ENCODE measurements at places on chromosomes 2 and 18. TPM values are rescaled to one million over a fixed set of nuclear protein-coding genes. Genes with fewer than 3 reads are reported as not detected.

GRCh38 chr2:33633315-33633714, 34.2 kb upstream of the FAM98A start:
- no peaks in the 10 kb centered on the region for H3K27me3 ChIP-seq
- no peak overlapping the region for H3K27ac ChIP-seq
- no peaks in the 10 kb centered on the region for H3K36me3 ChIP-seq
- H3K4me1 ChIP-seq = no peaks in the 10 kb centered on the region
- no peak overlapping the region for H3K4me3 ChIP-seq

DNA sequence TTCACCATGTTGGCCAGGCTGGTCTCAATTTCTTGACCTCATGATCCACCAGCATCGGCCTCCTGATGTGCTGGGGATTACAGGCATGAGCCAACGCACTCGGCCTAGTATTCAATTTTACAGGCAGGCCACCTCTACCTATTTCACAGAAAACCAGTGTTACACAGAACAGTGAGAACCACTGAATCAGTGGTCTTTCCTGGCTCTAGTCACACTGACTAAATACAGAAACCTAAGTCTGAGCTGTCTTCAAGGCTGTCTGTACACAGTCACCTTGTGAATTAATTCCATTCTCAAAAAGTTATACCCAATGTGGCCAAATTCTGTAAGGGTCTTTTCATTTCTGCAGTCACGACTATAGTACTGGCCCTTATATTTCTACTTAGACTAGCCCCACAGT, 3.5 kb downstream of the RNF149 start:
- H3K27me3 ChIP-seq = no peaks in the 10 kb centered on the region
- peaks cover 53% of the 10 kb centered on the region for H3K36me3 ChIP-seq
- H3K4me3 ChIP-seq = peak overlapping the region; percentile 94
- peak overlapping the region; percentile 97 for H3K27ac ChIP-seq
- no peak for DNase-seq
- H3K4me1 ChIP-seq = peaks cover 69% of the 10 kb centered on the region

Gene PRKAG3
- total RNA-seq = not detected

DNA sequence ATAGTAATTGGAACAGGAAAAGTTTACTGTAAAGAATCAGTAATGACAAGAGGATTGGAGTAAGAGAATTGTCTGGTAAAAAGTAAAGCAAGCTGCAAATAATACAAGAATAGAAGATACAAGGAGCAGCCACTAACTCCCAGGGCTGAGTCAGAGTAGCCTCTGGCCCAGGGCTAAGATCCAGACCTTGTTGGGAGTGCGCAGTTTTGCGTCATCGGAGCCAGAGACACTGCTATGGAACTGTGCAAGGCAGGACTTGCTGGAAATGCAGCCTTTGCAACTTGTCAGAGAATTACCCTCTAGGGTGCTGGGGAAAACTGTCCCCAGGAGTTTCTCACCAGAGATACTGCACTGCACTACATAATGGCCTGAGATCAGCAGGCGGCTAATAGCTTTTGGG, 135.2 kb downstream of the NYAP2 start:
- no peaks in the 10 kb centered on the region for H3K27me3 ChIP-seq
- no peaks in the 10 kb centered on the region for H3K36me3 ChIP-seq
- no peak overlapping the region for H3K4me3 ChIP-seq
- no peak overlapping the region for H3K27ac ChIP-seq
- DNase-seq = no peak

Gene HOXD13
- not detected for total RNA-seq

Gene LRATD1
- not detected for total RNA-seq

GRCh38 chr18:36499938-36500337, 202.4 kb downstream of the FHOD3 start:
- no peak for DNase-seq
- no peak overlapping the region for H3K27ac ChIP-seq
- H3K4me3 ChIP-seq = no peak overlapping the region
- H3K27me3 ChIP-seq = peaks cover 3% of the 10 kb centered on the region
- no peaks in the 10 kb centered on the region for H3K4me1 ChIP-seq
- H3K36me3 ChIP-seq = no peaks in the 10 kb centered on the region

Gene MAB21L4
- total RNA-seq = not detected

Gene SPATA3
- total RNA-seq = 0.44 TPM

Gene KRCC1
- 12.4 TPM for total RNA-seq

Gene SIX3
- total RNA-seq = 0.21 TPM

- no peaks in the 10 kb centered on the region for H3K36me3 ChIP-seq
- H3K4me1 ChIP-seq = no peaks in the 10 kb centered on the region
- no peak for DNase-seq
- no peak overlapping the region for H3K4me3 ChIP-seq
Observed at GRCh38 chr2:239724851-239725550, 300.1 kb downstream of the NDUFA10 start.

DNA sequence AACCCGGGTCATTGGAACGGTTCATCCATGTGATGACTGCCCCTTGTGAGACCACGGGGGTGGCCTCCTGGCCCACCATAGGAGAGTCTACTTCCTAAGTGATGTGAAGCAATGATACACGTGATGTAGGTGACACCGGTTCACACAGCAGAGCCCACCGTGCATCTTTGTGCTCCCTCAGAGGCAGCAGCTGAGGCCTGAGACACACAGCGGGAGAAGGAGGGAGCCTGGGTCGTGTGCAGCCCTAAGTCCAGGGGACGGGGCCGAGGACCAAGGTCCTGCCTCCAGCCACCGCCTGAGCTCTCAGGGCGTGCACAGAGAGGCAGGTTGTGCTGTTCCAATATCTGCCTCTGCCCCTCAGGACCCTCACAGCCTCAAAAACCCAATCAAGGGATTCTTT, 377.2 kb upstream of the SALL3 start:
- peak; percentile 4 for DNase-seq
- no peak overlapping the region for H3K27ac ChIP-seq
- no peak overlapping the region for H3K4me3 ChIP-seq
- H3K4me1 ChIP-seq = no peaks in the 10 kb centered on the region

- H3K27ac ChIP-seq = no peak overlapping the region
- peaks cover 8% of the 10 kb centered on the region for H3K27me3 ChIP-seq
- no peak for DNase-seq
- peaks cover 4% of the 10 kb centered on the region for H3K4me1 ChIP-seq
- no peak overlapping the region for H3K4me3 ChIP-seq
- no peaks in the 10 kb centered on the region for H3K36me3 ChIP-seq
Observed at GRCh38 chr18:415047-415446, 85.5 kb downstream of the COLEC12 start.

DNA sequence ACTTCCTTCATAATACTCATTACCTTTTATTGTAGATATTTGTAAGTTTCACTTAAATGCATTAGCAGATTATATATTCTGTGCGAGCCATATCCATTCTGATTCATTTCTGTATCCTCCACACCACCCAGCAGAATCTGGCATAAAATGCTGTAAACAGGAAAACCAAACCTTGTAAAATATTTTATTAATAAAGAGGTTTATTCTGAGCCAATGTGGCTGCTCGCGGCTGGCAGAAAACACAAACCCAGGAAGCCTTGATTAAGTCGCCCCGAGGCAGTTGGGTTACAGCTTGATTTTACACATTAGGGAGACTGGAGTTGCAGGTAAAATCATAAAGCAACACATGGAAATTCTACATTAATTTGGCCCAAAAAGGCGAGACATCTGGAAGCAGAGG, 40.5 kb downstream of the GNAL start:
- no peaks in the 10 kb centered on the region for H3K36me3 ChIP-seq
- H3K4me3 ChIP-seq = no peak overlapping the region
- DNase-seq = no peak
- peaks cover 29% of the 10 kb centered on the region for H3K27me3 ChIP-seq

Gene SERPINB7
- total RNA-seq = not detected

Gene RAB27B
- 3.5 TPM for total RNA-seq

- no peaks in the 10 kb centered on the region for H3K36me3 ChIP-seq
- peaks cover 30% of the 10 kb centered on the region for H3K27me3 ChIP-seq
Observed at GRCh38 chr2:176364273-176364977, 95.2 kb downstream of the MTX2 start.

- no peak for DNase-seq
- H3K27me3 ChIP-seq = no peaks in the 10 kb centered on the region
- no peaks in the 10 kb centered on the region for H3K36me3 ChIP-seq
- no peaks in the 10 kb centered on the region for H3K4me1 ChIP-seq
Observed at GRCh38 chr18:24840051-24840450, 379.6 kb downstream of the HRH4 start.

DNA sequence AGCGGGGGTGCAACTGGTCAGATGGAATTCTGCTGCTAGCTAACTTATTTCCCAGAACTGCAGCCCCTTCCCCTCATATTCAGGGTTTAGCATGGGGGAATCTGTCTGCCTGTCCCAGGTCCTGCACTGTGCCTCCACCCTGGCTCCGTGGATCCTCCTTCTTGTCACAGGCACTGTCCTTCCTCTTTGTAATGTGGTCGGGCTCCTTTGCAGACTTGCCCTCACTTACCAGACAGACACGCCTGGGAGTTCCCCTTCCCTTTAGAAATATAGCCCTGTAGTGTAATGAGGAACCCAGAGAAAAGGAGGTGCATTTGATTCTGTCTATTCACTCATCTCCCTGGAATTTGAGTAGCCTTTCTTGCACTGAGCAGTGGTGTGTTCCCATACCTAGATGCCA, 108.7 kb downstream of the TRIM43 start:
- no peak for DNase-seq
- no peaks in the 10 kb centered on the region for H3K4me1 ChIP-seq
- H3K27me3 ChIP-seq = peaks cover 41% of the 10 kb centered on the region
- no peak overlapping the region for H3K4me3 ChIP-seq
- no peaks in the 10 kb centered on the region for H3K36me3 ChIP-seq
- H3K27ac ChIP-seq = no peak overlapping the region

GRCh38 chr2:199940373-199940772, 14.9 kb downstream of the TYW5 start:
- no peak overlapping the region for H3K27ac ChIP-seq
- peaks cover 11% of the 10 kb centered on the region for H3K4me1 ChIP-seq
- peaks cover 33% of the 10 kb centered on the region for H3K36me3 ChIP-seq
- DNase-seq = no peak
- H3K4me3 ChIP-seq = no peak overlapping the region

- H3K36me3 ChIP-seq = no peaks in the 10 kb centered on the region
- no peak overlapping the region for H3K4me3 ChIP-seq
- no peak for DNase-seq
- peaks cover 19% of the 10 kb centered on the region for H3K27me3 ChIP-seq
- H3K4me1 ChIP-seq = no peaks in the 10 kb centered on the region
Observed at GRCh38 chr2:126952216-126952615, 53.5 kb downstream of the TEX51 start.

Gene GYPC
- 99.8 TPM for total RNA-seq

Gene REG1B
- not detected for total RNA-seq
